H1 (cell line): ENCODE measurements at places on chromosomes 5 and 9.

DNA sequence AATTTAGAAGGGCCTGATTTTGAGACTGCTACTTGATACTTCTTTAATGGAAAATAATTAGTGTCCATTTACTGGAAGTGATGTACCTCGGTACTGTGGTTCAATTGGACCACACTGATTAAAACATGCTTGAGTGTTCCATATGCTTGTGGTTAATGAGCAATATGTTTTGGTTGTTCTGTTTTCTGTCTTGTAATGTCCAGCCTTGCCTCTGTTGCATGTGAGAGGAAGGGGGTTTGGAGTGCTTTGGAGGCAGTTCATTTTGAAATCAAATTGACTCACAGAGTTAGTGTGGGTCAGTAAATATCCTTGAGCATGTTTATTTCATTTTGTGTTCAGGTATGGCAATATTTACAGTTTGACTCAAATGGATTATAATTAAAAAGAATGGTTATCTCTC, 334.4 kb downstream of the ARHGEF28 start:
- no peak for DNase-seq

GRCh38 chr9:127104581-127105311, 17.7 kb downstream of the ANGPTL2 start:
- no peak for DNase-seq

DNA sequence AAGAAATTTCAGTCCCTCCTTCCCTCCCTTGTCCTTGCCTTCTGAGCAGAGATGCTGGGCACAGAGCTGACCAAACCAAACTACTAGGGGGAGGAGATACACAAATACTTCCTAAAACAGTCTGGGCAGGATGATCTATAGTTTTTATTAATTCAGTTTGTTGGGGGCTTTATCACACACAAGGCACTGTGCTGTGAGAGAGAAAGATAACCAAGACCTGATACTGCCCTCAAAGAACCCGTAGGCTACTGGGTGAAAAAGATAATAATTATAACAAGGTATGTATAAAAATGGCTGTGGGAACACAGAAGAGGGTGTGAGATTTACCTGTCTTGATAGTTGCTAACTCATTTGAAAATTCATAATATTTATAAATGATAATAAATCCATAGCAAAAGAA, 354.7 kb downstream of the NDUFS4 start:
- no peak for DNase-seq

DNA sequence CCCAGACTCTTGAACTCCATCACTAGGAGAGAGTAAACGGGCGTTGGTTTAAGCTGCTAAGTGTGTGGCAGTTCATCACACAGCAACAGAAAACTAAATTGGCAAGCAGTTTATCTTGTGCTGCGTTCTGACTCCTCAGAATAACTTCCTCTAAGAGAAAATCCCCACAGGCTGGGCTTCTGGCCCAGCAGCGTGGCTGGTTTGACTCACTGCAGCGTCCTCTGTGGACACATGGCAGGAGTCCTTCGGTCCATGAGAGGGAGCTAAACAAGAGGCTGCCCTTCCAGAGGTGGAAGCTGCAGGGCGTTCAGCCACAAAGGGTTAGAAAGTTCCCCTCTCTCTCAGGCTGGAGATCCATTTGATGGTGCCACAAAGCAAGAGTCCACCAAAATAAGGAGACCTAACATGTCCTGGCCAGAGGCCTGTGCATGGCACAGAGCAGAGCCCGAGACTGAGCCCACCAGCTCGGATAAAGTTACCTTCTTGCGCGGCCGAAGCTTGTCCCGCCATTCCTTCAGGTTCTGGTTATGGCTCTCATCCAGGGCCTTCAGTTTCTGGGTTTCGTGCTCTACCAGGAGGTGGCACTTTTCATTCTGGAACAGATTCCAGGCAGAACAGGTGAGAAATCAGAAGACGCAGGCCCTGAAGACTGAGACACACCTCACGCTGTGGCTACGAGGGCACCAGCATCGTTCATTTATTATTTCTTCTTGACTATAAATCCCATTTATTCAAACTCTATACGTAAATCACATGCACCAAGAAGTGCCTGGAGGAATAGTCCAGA, 46.2 kb upstream of the FBXW11 start:
- DNase-seq: no peak

GRCh38 chr9:132745756-132746709, 75.8 kb downstream of the GTF3C4 start:
- DNase-seq: no peak

DNA sequence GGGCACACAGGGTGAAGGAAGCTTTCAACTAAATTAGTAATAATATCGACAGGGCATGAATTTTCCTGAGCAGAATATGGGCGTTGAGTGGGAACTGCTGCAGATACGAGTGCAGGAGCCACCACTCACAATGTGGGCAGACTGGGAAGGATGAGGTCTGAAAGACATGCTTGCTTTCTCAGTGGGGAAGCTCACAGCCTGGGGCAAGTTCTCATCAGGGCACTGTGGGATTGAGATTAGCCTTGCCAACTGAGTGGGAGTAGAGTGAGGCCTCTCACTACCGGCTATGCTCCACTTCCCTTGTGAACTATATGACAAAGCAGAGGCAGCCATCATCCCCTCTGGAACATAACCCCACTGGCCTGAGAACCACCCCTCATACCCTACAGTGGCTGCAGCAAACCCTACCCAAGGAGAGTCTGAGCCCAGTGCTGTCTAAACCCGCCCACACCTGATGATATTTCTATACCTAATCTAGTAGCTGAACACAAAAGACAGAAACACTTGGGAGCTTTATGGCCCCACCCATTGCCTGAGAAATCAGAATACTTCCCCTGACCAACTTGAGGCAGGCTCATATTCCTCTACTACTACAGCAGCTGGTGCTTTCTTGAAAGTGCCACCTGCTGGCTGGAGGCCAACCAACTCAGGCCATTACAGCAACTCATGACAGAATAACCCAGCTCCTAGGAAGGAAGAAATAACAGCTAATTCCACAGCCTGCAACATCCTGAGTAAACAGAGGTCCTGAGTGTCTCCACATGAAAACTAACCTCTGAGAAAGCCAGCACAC, 173.7 kb upstream of the SPEF2 start:
- DNase-seq: no peak

DNA sequence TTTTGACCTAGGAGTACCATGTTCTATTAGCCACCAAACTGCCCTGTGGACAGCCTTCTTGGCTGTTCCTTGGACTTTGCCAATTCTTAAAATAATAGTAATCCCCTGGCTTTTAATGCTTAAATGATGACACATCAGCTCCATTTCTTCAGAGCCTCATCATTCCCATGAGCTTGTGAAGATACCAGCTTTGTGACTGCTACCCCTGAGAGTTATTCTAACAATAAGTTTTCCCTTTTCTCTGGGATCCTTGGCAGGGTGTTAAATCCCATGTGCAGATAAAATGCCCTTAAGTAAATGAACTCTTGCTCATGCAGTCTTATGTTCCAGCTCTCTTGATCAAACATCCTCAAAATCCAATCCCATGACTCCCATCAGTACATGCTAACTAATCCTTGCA, 415.3 kb downstream of the CETN3 start:
- DNase-seq: no peak

- DNase-seq: no peak
These were observed 480.9 kb upstream of the PAPPA start for GRCh38 chr9:115672477-115673316.

DNA sequence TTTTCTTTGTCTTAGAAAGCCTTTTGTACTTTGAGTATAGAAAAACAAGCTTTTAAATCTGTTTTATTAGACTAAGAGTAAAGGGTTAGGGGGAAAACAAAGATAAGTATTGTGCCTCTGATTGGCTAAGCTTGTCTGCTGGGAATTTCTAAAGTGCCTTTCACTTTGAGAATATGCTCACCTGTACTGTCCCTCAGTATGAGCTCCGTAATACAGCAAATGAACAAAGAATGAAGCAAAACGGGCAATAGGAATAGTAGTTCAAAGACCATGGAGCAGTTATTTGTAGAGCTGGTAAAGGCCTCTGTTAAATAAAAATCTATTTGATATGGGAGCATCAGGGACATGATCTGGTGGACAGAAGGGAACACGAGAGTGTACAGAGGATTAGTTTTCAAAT, 277.8 kb downstream of the MAST4 start:
- DNase-seq: no peak

- no peak for DNase-seq
These were observed 490.2 kb downstream of the TLE4 start for GRCh38 chr9:80061940-80062339.

GRCh38 chr9:84597131-84597530, 72.4 kb upstream of the NTRK2 start:
- DNase-seq: no peak

- no peak for DNase-seq
These were observed 267.4 kb upstream of the VLDLR start for GRCh38 chr9:2354216-2354615.

GRCh38 chr5:55030676-55031369, 6.8 kb downstream of the GZMK start:
- no peak for DNase-seq

- no peak for DNase-seq
These were observed 111.2 kb upstream of the IER5L start for GRCh38 chr9:129289131-129289731.

DNA sequence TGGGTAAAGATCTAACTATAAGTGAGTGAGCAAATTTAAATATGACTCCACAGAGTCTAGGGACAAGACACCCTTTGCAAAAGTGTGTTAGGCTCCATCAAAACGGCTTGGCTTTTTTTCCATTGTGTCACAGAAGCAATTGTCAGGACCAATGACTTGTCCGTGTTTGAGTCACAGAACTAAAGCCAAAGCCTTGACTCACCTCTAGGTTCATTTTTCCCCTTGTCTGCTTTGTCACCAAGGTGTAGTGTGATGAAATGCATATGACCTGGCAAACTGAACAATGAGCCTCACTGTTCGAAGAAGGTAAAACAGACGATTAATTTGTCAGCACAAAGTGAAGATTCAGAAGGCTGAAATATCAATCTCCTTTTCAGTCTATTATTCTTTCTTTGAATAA, 331.0 kb downstream of the GLIS3 start:
- no peak for DNase-seq

GRCh38 chr9:18023332-18023731, 444.5 kb downstream of the SH3GL2 start:
- no peak for DNase-seq

DNA sequence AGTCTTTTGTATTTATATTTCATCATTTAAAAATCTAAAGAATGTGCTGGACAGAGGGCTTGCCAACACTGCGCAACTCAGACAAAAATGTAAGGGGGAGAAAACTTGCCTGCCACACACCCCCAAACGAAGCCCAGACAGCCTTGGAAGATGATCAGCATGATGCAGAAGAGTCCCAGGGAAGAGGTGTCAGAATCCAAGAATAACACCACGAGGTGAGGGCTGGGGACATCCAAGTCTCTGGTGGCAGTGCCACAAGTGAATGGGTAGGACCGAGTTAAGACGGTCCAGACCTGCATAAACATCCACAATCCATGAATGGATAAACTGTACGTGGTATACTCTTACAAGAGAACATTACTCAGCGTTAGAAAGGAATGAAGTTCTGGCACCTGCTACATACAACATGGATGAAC, 10.4 kb downstream of the EPB41L4B start:
- DNase-seq: no peak

- no peak for DNase-seq
These were observed 161.5 kb upstream of the NR4A3 start for GRCh38 chr9:99660191-99660636.

DNA sequence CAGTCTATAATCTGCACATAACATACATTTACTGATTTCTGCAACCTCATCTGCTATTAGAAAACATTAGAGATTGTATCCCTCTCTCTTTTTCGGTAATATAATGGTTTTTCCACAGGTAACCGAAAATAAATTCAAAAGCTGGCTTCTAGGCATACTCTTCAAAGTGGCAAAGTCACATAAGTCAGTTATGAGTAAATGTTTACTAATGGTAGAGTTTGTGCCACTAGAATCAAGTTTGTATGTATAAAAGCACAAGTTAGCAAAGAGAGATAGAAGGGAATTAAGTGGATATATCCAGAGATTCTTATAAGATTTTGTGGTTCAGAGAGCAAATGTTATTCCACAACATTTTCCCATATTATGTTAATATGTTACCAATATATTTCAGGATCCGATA, 86.9 kb downstream of the MYO10 start:
- no peak for DNase-seq

DNA sequence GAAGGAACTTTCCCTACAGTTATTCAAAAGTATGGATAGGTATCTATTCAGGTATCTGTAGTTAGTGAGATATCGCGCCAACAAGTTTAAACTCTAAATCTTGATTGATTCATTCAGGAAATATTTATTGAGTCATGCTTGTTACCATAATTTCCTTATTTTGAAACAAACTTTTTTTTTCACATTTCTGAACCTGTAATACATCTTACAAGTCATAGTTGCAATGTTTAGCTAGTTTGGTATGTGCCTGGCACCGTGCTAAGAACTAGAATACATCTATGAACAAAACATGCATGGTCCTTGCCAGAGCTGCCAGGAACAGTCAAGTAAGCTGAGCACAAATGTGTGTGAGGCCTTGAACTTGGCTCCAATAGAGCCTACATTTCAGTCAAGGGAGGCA, 226.4 kb downstream of the PCSK5 start:
- DNase-seq: no peak

DNA sequence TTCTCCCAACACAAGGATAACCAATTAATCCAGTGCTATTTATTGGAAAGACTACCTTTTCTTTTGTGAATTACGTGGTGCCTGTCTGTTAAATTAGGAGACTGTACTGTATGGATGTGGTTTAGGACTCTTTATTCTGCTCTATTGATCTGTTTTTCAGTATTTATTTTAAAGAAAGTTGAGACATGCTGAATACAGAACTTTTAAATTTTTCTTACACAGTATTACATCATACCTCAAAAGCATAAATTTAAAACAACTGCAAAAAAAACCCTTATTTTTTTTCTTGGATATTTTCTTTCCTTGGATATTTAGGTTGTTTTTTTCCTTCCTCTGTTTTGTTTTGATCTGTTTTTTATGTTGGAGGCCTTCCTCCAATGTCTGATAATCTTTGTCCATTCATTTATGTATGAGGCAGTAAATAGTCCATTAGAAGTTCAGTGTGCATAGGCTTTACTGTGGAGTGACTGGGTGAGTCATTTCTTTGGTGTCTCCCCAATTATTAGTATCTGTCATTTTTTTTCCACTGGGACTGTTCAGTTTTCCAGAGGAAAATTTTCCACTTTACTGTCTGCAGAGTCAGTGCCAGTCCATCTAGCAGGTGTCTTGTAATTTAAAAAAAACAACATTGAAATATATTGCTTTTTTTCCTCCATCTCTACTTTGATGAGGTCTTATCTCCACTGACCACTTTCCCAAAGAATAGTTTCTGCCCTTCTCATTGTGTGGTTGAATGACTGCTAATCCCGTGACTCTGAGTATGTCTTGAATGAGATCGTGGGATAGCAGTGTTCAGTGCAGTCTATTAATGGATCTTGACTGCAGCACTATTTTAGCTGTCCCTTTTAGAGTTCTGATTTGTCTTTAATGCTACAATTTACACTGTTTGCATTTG, 15.2 kb downstream of the CYSTM1 start:
- DNase-seq: no peak

GRCh38 chr9:112218908-112219307, 43.8 kb upstream of the SUSD1 start:
- no peak for DNase-seq

DNA sequence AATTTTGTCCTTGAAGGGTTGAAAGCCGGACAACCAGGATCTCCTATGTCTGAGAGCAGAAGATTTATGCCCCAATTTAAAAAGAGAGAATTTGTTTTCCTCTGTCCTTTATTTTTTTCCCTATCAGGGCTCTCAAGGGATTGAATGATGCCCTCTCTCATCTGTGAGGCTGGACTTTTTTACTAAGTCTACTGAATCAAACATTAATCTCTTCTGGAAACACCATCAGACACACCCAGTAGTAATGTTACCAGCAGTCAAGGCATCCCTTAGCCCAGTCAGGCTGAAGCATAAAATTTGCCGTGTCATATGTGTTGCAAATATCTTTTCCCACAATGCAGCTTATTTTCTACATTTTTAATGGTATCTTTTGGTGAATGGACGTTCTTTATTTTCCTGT, 1497.9 kb downstream of the MAT2B start:
- DNase-seq: no peak
